Naive thymus-derived CD8-positive, alpha-beta T cell (primary cell): ENCODE measurements at places on chromosomes 2 and 18.

DNA sequence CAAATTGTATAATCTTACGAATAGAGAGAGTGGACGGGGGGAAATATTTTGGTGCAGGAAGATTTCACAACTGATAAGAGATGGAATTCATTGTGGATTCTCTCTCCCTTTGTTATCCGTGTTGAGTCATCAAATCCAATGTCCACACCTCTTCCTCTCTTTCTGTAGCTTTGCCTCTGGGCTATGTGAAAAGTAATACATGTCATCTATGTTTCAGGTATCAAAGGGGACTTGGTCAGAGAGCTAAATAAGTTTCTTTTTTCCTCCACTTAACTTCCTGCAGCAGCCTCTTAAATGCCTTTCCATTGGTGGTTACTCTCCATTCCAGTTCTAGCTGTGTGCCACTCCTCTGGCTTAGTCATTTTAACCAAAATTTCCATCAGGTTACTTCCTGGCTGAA, 169.3 kb upstream of the NXPH2 start:
- no peak for DNase-seq

- DNase-seq = no peak
Measured at GRCh38 chr2:50591642-50592041, 440.3 kb downstream of the NRXN1 start.

DNA sequence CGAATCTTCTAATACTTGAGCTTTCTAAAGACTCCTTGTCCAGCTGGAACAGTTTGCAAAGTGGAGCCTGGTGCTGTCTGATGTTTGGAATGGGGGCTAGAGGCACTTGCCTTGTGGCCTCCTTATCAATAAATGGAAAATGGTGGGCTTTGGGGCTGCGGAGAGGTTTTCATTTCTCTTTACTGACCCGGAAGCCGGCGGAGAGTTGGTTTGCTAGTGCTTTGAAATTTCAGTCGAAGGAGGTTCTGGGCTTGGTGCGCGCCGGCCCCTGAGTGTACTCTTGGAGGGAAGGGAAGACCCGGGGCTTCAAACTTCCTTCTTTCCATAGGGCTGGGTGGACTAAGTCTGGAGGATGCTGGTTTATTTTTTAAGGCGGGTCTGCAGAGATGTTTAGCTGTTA, 714 bp downstream of the RPIA start:
- DNase-seq = peak; percentile 24

- no peak for DNase-seq
Measured at GRCh38 chr2:32484937-32485336, 128.1 kb downstream of the BIRC6 start.

DNA sequence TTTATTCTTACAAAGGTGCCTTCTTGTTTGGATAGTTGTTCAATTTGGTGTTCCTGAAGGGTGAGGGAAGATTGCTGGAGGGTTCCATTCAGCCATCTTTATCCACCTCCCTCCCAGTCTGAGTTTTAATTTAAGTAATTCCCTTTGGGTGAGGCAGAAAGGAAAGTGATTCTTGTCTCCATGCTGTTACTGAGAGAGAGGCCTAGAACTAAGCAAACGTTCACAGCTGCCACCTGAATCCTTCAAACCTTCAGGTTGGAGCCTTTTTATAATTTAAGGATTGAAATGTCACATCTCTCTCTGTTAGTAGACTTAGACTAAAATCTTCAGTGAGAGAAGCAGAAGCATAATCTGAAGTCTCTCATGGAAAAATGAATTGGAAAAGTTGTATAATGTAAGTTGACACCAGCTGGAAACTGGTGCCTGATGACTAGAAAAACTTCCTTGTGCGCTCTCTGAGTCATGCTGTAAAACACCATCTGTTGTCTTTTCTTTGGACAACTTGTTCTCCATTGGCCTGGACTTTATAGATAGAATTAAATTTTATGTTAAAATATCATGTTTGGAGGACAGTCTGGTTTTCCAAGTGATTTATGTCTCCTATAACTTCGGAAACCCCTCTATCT, 14.6 kb downstream of the STRADB start:
- DNase-seq = no peak

DNA sequence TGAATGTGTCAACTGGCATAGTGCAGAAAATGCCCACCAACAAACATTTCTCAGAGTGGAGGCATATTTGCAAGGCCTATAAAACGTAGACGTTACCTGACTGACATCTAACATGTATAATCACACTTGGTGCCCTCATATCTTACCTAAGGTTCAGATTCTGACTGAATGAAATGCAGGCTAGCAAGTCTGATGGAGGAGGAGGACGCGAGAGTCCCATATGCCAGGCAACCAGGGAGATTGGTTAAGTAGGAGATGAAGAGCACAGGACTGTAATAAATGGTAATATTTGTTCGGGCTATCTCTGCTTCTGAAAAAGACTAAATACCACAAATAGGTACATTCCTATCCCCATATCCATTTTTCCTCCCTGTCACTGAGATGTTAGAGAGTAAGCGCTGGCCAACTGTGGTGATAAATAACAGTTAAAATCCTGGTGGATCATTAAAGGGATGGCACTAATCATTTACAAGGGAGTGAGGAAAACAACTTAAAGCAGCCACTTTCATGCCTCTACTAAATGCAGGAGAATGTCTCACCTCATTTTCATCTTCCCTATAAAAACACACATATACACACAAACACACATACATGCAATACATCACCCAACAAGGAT, 217.2 kb downstream of the TMEM163 start:
- no peak for DNase-seq

DNA sequence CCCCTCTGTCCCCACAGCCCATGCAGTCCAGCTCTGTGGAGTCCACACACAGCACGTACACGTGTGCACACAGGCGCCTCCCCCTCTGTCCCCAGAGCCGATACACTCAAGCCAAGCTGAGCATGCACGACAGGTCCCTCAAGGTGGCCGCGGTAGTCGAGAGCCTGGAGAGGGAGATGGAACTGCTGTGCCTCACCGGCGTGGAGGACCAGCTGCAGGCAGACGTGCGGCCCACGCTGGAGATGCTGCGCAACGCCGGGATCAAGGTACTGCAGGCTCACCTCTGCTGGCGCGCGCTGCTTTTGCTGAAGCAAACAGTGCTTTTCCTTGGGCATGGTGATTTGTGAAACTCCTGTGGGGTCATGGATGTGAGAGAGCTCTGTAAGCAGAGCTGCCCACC, 58.5 kb upstream of the NFATC1 start:
- DNase-seq = no peak

GRCh38 chr2:224145751-224146355, 106.8 kb upstream of the SERPINE2 start:
- DNase-seq = no peak

DNA sequence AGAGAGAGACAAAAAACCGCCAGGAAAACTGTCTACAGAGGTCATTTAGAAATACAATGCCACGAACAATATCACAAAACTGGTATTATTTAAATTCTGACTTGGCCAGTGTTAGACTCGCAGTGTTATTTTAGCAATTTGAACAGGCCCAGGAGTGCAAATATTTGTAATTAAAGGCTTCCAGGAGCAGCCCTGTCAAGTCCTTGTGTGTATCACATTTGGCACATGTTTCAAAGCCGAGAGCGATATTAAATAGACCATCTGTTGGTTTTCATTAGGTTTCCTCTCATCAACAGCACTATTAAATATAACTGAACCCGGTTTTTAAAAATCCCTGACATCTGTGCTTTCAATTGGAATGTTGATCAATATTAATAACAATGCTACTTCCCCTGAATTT, 656.9 kb downstream of the TSN start:
- no peak for DNase-seq

- DNase-seq = no peak
Measured at GRCh38 chr18:66342577-66342976, 261.3 kb downstream of the CDH19 start.

GRCh38 chr18:36274083-36274715, 23.3 kb upstream of the FHOD3 start:
- DNase-seq = no peak

- DNase-seq = peak; percentile 85
Measured at GRCh38 chr2:224927646-224928173, 114.6 kb downstream of the DOCK10 start.

DNA sequence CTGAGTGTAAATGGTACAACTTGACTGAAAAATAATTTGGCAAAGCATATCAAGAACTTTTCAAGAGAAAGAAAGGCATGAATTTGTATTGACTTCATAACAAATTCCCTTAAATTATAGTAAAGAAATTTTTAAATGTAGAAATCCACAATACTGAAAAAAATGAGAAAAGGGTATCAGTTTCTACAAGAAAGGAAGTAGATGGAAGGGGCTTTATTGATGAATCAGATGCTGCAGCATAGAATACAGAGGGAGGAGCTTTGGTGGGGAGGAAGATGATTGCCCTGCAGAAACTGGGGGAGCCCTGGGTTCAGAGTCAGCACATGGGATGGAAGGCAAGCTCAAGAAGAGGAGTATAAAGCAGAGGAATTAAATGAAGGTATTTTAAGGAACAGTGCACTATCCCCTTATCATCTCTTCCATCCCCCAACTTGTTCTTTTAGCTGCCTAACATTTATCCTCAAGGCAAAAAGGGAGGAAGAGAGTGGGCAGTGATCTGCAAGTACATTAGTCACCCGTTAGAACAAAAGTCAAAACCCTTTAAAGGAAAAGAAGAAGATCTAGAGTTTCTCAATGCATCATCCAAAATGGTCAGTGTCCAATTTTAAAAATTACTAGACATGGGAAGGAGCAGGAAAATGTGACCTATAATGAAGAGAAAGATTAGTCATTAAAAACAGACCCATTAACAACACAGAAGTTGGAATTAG, 77.7 kb downstream of the KCTD18 start:
- no peak for DNase-seq

GRCh38 chr2:72349016-72349415, 201.4 kb upstream of the CYP26B1 start:
- no peak for DNase-seq

DNA sequence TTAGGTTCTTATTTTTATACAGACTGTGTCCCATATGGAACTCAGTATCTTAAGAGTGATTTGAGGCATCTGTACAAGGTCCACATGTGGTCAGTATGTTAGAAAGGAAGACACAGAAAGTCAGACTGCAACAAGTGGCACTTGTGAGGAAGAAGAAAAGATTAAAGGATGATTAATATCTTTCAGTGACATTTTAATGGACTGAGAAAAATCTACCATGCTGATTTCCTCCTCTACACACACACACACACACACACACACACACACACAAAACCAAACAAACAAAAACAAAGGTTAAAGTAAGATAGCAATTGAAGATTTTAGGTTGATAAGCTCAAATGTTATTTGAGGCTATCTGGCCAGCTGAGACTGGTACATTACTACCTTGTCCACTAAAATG, 94.5 kb upstream of the CHRNA1 start:
- no peak for DNase-seq

DNA sequence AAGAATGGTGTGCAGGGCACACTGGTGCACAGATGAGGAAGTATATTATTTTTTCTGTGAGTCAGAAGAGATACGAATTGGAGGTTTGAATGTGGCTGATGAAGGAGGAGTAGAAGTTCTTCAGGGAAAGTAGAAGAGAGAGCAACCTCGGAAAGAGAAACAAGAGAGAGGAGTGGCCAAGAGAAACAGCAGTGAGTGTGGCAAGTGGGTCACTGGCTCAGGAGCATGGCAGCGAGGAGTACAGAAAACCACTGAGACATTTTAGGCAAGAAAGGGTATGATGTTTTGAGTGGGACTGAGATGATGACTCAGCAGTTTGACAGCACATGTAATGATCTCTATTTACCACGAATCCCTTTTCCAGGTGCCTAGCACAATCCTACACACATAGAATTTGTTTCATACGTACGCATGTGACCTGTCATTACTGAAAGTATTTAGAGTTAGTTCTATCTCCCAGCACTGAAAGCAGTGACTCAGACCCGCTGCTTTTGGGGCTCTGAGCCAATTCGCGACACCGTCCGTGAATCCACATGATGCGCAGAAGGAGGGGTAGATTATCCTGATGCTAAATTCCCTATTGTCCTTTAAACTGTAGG, 915.4 kb downstream of the DCDC2C start:
- DNase-seq = no peak

GRCh38 chr2:156333951-156334495, 1.5 kb upstream of the NR4A2 start:
- DNase-seq = no peak

GRCh38 chr2:220744861-220745260, 827.2 kb downstream of the EPHA4 start:
- DNase-seq = no peak

GRCh38 chr18:32893915-32894314, 121.1 kb upstream of the KLHL14 start:
- DNase-seq = no peak

- no peak for DNase-seq
Measured at GRCh38 chr18:50737127-50737526, 82.7 kb downstream of the MRO start.

DNA sequence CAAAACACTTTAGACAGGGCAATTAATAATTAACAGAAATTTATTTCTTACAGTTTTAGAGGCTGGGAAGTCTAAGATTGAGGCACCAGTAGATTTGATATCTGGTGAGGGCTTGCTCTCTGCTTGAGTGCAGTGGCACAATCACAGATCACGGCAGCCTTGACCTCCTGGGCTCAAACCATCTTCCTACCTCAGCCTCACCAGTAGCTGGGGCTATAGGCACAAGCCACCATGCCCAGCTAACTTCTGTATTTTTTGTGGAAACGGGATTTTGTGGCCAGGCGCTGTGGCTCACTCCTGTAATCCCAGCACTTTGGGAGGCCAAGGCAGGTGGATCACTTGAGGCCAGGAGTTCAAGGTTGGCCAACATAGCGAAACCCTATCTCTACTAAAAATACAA, 29.0 kb upstream of the ACVR1 start:
- no peak for DNase-seq

- DNase-seq = no peak
Measured at GRCh38 chr2:22812065-22812680, 572.8 kb upstream of the KLHL29 start.

- no peak for DNase-seq
Measured at GRCh38 chr2:165287094-165287778, 48.0 kb downstream of the SCN2A start.

DNA sequence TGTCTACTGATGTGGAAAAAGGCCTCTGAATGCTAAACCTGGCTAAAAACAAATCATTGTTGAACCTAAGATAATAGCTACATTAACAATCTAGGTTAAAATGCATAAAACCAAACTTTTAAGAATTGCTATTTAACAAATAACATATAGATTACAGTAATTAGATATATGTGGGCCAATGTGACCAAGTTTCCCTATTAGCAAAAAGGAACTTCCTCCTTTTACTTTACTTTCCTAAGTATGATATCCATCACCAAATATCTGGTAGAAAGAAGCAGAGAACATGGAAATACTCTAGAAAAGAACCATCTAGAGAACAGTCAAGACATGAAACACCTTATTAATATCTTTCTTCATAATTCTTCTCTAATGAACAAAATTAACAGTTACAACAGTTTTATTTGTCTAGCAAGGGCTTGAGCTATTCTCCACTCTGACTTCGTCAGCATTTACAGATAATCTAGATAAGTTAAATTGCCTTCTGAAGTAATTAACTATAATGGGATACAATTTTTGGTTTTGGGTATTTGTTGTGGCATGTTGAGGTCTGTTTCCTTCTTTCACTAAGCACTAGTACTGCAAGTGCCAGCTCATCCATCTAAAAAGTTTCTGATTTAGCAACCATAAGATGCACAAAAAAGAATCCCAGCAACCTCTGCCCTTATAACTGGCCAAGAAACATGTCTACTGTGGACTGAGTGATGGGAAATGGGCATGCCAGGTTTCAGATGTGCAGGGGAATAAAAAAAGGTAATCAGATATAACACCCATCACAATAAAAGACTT, 53.3 kb downstream of the MEMO1 start:
- no peak for DNase-seq

- no peak for DNase-seq
Measured at GRCh38 chr18:34631093-34631966, 78.8 kb upstream of the DTNA start.

GRCh38 chr2:173048897-173049661, 26.6 kb upstream of the MAP3K20 start:
- DNase-seq = no peak
